Muscle of leg (tissue), 16 donors: ENCODE measurements at places on chromosomes 2 and 18. TPM values are rescaled to one million over a fixed set of nuclear protein-coding genes. Genes with fewer than 3 reads are reported as not detected.

DNA sequence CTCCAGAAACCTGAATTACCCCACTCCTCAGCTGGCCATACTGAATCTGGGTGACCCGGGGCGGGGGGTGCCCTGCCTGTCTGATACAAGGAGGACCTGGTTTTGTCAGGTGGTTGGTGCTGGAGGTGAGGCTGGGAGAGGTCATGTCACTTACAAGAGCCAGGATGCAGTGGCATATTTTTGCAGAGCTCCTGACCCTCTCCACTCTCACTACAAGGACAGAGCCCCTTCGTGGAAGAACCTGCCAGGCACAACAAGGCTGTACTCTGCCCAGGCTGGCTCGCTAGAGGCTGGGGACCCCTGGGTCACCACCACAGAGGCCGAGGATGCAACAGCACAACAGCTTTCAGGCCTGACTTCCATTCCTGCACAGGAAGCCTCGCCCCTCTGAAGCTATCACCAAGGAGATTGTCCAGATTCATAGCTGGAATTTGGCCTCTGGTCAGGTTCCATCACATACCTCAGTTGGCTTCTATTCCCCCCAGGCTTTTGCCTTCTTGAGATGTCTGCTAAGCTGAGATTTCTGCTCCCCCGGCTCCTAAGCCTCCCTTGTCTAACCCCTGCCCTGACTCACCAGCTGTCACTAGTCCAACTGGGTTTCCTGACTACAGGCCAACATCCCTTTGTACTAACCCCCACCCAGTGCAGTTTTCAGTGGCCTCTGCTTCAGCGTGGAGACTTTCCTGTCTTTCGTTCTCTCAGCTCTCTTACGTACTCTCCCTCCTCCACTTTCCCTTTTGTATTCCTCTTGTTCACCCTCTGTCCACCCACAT is 132.5 kb upstream of the EPAS1 start:
- peak; percentile 84 for DNase-seq

DNA sequence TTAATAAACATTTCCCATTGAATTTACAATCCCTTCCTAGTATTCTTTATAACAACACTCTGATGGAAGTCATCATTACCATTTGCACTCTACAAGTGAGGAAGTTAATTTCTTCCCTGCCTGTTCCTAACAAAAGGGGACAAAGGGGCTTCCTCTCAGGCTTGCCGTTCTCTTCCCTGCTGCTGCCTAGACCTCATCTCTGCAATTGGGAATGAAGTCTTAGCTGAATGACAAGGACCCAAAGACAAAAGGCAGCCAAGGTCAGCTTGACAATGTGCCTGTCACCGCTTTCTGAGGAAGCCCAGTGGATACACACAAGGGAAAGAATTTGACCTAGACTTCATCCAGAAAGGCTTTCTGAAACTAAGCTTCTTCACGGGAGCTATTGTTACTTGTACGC is 416.4 kb downstream of the CMPK2 start:
- no peak for DNase-seq

GRCh38 chr2:16168506-16169264 is 228.3 kb downstream of the MYCN start:
- DNase-seq, result no peak

DNA sequence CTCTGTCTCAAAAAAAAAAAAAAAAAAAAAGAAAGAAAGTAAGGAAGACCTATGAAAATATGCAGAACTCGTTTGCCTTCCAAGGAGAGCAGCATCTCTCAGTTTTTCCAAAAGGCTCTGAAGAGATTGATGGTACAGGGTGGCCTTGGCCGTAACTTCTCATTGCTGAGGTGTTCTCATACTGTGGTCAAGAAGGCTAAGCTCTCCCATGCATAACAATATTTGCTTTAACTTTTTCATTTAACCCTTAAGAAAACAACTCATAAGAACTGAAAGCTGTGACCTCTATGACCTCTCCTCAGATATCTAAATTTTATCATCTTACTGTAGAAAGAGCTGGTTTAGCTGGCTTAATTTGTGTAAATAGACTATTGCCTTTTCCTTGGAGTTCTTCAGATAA is 37.1 kb upstream of the GATA6 start:
- no peak for DNase-seq

DNA sequence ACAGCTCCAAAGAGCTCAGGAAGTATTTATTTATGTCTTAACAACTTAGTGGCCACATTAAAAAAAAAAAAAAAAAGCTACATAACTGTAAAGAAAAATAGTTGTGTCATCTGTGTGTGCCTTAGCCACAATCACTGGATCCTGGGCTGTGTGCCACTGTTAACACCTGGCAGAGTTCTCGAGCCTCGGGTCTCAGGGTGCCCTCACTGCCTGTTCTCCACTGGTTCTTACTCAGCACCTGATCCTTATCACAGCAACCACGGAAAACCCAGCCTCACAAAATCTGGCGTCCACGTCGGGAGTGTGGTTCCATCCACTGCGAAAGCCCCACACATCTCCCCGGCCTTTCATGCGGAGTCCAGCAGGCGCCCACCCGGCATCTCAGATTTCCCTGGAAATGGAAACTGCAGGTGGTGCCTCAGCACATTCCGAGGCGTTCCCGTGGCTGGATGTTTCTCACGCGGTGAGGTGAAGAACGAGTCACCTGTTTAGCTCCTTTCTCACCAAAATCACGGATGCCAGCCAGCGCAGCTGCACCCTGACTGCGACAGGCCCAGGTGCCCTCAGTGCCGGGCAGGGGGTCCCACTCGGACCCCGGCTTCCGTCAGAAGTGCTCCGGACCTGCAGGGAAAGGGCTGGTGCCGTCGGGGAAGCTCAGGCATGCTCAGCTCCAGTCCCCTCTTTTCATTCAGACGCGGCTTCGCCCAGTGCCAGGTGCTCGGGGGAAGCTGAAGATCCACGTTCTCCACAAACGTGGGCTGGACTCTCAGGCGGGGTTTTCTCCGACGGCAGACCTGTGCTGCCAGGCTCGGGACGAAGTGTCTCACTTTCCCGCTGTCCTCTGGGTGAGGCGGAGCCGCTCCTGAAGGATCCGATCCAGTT is 198.7 kb upstream of the SALL3 start:
- DNase-seq, result no peak

GRCh38 chr18:77249569-77250500 is at the start of gene GALR1:
Gene GALR1, plus strand, starts transcription at chr18:77249848. Its CDS starts 701 bp downstream, at chr18:77250549.
- no peak for DNase-seq

- DNase-seq, result no peak
Measured at GRCh38 chr2:239401881-239402233, 1.0 kb upstream of the HDAC4 start.

GRCh38 chr18:69401226-69401971 is 711 bp downstream of the DOK6 start:
- peak; percentile 45 for DNase-seq

DNA sequence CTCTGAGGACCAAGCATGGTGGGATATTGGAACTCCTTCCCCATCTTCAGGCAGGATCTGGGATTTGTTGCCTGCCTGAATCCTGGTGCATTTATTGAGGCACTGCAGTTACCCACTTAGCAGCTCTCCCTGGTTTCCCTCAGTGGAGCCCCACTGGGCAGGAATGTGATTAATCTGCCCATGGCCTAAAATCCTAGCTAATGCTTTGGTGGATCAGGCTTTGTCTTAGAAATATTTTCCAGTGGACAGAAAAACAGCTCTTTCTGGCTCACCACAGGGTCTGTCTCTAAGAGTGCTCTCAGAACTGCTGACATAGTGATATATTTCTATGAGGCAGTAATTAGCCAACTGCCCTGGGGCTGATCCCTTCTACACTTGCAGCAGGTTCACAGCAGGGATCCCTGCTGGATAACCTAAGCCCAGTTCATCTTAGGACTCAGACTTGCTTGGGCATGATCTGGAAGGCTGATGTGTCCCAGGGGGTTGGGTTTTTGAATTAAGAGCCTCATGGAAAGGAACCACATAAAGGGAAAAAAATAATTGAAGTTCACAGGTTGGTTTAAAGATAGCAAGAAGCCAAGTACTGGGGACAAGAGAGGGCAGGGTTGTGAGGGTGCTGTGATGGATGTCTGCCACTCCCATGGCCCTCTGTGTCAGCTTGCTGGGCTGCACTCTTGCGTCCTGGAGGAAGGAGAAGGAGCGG is 44.3 kb upstream of the ZDBF2 start:
- DNase-seq, result no peak

HOXD10 gene
- polyA plus RNA-seq, result 3.4 TPM

PROKR1 gene
- 2.6 TPM for polyA plus RNA-seq

EMILIN1 gene
- polyA plus RNA-seq, result 133 TPM

WDSUB1 gene
- polyA plus RNA-seq, result 9.3 TPM

CNDP1 gene
- polyA plus RNA-seq, result 0.10 TPM

IL36B gene
- not detected for polyA plus RNA-seq
